ENCODE measurements at places on chromosomes 6 and 20. TPM values are rescaled to one million over a fixed set of nuclear protein-coding genes. Genes with fewer than 3 reads are reported as not detected.

DNA sequence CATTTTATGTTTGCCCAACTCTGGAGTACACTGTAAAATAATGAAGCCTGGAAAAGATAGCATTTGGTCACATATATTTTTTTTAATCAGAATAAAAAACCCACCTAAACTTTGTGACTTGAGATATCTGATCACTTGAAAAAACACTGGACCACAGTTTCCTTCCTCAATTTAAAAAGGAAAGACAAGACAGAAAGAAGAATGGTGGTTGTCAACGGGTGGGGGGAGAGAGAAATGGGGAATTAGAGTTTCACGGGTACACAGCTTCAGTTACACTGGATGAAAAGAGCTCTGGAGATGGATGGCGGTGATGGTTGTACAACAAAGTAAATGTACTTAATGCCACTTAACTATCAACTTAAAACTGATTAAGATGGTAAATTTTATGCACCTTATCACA lies 14.7 kb upstream of the DST start:
- DNase-seq = no peak

The SAMHD1 gene
- 16.8 TPM for total RNA-seq

- DNase-seq = no peak
Observed at GRCh38 chr6:100946711-100947110, 65.6 kb upstream of the ASCC3 start.

- no peak for DNase-seq
Observed at GRCh38 chr6:123638865-123639264, 2.1 kb upstream of the TRDN start.

GRCh38 chr6:36730424-36731380 lies 33.1 kb downstream of the RAB44 start:
- DNase-seq = no peak

The SH3BGRL2 gene
- total RNA-seq = 8.5 TPM

- DNase-seq = no peak
Observed at GRCh38 chr6:11458509-11458908, 79.0 kb upstream of the TMEM170B start.

- DNase-seq = no peak
Observed at GRCh38 chr6:53282234-53282633, 66.5 kb downstream of the ELOVL5 start.

The PTGIS gene
- 4.4 TPM for total RNA-seq

The TTLL9 gene
- total RNA-seq = 2.1 TPM

- no peak for DNase-seq
Observed at GRCh38 chr6:44222486-44223318, 693 bp upstream of the SLC29A1 start.

The EPPIN gene
- not detected for total RNA-seq

- DNase-seq = no peak
Observed at GRCh38 chr6:97925504-97925903, 642.5 kb upstream of the MMS22L start.

The BTN1A1 gene
- total RNA-seq = 0.10 TPM

GRCh38 chr6:36340618-36341454 lies 4.1 kb upstream of the BNIP5 start:
- DNase-seq = peak; percentile 42

The GTF3C6 gene
- total RNA-seq = 146 TPM

The KIF6 gene
- total RNA-seq = not detected

GRCh38 chr6:132465530-132466485 lies 47.1 kb downstream of the STX7 start:
- no peak for DNase-seq

- no peak for DNase-seq
Observed at GRCh38 chr6:166156942-166157341, 10.7 kb downstream of the TBXT start.

The UNC5CL gene
- 0.36 TPM for total RNA-seq

DNA sequence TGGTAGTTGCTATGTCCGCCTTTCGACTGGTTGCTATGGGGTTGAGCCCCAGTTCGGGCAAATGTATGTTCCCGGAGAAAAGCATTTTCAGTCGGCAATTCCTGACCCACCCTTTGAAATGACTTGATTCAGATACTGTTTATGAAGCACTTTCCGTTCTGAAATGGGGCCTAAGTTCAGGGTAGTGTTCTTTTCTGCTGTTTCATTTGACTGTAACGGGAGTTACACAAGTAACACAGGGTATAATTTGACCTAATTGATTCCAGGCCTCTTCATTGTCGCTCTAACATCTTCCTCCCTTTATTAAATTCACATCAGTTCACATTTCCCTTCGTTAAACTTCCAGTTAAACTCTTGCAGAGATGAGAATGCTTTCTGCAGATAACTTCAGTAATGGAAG lies 85.5 kb downstream of the BMP6 start:
- DNase-seq = no peak

The ZNF184 gene
- 7.8 TPM for total RNA-seq

DNA sequence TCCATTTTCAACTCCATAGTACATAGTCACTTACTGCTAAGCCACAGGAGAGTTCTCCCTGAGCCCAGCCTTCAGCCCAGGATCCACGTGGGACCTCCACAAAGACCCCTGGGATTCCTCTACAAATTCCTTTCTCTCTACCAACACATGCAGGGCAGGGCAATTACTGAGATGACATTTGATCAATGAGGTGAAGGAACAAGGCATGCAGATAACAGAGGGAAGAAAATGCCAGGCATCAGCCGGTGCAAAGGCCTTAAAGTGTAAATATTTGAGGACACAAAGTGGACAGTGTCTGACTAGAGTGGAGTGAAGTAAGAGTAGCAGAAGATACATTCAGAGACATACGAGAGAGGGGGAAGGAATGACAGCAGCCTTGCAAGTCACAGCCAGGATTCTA lies 70.2 kb downstream of the HS3ST5 start:
- no peak for DNase-seq

- no peak for DNase-seq
Observed at GRCh38 chr20:276620-277495, 13.7 kb downstream of the C20orf96 start.

The CPXM1 gene
- not detected for total RNA-seq

DNA sequence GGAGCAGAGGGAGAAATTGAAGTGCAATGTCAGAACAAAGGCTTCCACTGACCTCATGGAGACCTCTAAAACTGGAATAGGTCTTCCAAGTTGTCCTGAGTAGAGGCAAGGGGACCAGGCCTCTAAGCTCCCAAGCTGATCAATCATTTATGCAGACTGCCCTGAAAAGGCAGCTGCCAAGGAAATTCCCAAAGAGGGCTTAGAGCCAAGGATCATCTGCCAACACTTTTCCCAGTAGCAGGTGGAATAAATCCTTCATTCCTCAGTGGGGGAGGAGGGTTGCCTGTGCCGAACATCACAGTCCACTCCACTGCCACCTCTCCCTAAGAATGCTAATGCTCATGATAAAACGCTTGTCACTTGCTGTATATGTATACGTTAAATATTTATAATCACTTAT lies 29.3 kb upstream of the RALY start:
- DNase-seq = no peak

The HDGFL1 gene
- total RNA-seq = not detected

The BMP7 gene
- total RNA-seq = 11.5 TPM

- DNase-seq = no peak
Observed at GRCh38 chr6:15893556-15894253, 230.9 kb upstream of the DTNBP1 start.

The GLP1R gene
- total RNA-seq = not detected

The ADGB gene
- total RNA-seq = not detected

DNA sequence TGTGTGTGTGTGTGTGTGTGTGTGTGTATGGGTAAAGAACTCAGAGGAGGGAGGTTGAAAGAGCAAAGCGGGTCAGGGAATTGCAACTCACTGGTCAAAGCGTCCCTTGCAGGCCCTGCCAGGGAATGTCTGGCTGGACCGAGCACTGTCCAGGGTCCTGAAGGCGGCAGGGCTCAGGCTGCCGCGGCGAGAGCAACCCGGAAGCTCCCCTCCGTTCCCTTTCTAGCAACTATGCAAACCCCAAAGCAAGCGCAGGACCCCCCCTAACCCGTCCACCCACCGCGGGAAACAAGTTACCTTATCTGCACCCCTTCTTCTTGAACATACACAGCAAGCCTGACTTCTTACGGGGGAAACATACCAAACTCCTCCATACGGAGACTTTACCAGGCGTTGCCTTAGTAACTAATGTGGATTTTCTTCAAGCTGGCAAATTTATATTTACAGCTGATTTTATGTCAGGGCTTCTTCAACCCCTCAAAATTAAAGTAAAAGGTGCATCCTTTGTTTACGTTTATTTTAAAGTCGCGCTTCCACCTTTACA lies 538 bp upstream of the GRM1 start:
- DNase-seq = no peak

- no peak for DNase-seq
Observed at GRCh38 chr6:35973670-35974222, 50.7 kb downstream of the SLC26A8 start.

- DNase-seq = no peak
Observed at GRCh38 chr6:108622641-108623298, 62.1 kb downstream of the FOXO3 start.

DNA sequence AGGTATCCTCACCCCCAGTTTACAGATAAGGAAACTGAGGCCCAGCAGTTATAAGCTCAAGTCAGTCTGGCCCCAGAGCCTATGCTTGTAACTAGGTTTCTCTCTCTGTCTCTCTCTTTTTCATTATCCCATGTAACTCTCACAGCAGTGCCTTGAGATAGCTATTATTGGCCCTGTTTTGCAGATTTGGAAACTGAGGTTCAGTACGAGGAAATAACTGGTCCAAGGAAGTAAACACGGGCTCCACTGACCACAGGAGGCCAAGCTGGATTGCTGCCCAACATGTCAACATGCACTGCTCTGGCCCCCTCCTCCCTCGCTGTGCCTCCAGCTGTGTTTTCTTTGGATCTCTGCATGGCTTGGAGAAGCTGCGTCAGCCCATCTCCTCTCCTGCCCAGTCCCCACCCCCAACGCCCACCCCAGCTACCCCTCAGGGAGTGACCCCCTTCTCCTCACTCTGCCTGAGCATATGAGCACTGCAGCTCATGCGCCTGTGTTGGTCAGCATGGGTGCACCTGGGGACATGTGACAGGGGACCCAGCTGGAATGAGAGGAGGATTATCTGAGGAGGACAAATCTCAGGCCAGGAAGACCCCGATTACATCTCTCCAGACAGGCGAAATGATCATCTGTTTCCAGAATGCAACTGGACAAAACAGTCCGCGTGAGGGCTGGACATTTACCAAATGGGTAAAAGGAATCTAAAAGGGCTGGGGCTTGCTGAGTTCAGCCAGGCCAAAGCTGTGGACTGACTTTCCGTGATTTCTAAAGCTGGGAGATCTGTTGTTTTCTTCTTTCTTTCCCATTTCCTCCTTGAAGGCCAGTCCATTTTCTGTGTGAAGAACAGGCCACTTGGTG lies 7.8 kb upstream of the PLTP start:
- no peak for DNase-seq

DNA sequence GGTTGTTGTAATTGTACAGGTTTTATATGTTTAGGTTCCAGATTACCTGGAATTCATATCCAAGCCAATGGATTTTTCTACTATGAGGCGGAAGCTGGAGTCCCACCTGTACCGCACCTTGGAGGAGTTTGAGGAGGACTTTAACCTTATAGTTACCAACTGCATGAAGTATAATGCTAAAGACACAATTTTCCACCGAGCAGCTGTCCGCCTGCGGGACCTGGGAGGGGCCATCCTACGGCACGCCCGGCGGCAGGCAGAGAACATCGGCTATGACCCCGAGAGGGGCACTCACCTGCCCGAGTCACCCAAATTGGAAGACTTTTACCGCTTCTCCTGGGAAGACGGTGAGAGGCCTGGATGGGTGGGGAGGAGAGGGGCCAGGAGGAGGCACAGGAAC lies 13.6 kb downstream of the BRPF3 start:
- no peak for DNase-seq

- no peak for DNase-seq
Observed at GRCh38 chr20:63062188-63063140, 55.7 kb upstream of the BHLHE23 start.

GRCh38 chr20:20073801-20074371 lies 21.6 kb downstream of the CFAP61 start:
- DNase-seq = no peak

GRCh38 chr6:85676086-85676729 lies 33.5 kb upstream of the SYNCRIP start:
- DNase-seq = no peak

- no peak for DNase-seq
Observed at GRCh38 chr20:52019313-52019712, 172.3 kb downstream of the ZFP64 start.

GRCh38 chr6:66344796-66345195 lies 637.8 kb upstream of the EYS start:
- no peak for DNase-seq

GRCh38 chr6:129704708-129705107 lies 5.3 kb downstream of the ARHGAP18 start:
- DNase-seq = no peak

The TNXB gene
- 1.8 TPM for total RNA-seq

DNA sequence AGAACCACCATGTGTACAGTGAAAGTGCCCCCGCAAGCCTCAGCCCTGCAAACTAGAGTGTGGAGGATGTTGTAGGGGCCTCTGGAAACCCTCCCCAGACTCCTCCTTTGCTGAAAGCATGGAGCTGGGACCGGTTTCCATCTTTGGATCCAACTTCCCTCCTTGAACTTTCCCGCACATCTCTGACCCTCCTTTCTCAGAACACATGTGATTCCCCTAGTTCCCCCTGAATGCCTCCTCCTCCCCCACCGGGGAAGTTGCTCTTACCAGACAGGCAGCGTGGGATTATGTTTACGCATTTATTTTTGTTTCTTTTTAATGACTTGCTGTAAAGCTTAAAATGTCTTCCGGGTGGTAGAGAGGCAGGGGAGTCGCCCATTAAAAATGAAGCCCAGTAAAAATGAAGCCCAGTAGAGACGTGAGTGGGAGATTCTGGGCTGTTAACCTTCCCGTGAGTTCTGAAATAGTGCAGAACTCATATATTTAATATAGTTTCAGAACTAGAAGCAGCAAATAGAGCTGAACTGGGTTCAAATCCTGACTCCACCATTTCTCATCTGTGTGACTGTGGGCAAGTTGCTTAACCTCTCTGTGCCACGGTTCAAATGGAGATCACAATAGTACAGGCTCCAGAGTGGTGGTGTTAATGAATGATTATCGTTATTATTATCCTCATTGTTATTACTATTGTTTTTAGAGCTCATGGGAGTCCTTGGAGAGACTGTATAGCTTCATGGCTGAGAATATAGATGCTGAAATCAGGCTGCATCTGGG lies 8.0 kb upstream of the PTPN1 start:
- no peak for DNase-seq

- no peak for DNase-seq
Observed at GRCh38 chr6:140494321-140495108, 1120.1 kb upstream of the CITED2 start.

Measured in Panc1 (cell line).